ENCODE measurements at places on chromosomes 4 and X. TPM values are rescaled to one million over a fixed set of nuclear protein-coding genes. Genes with fewer than 3 reads are reported as not detected.
A peak's percentile ranks its signal among the peaks of the same experiment; 100 is the strongest.

DNA sequence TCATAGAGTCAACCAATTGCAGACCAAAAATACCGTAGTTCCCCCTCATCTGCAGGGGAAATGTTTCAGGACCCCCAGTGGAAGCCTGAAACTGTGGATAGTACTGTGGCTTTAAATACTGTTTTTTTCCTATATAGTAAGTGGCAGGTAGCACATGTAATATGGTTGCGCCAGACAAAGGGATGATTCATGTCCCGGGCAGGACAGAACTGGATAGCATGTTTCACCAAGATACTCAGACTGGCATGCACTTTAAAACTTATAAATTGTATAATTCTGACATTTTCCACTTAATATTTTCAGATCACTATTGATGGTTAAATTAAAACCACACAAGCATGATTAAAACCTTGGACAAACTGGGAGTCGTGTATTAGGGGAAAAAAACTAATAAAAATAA lies 276.3 kb upstream of the AGA start:
- no peak for DNase-seq

- DNase-seq: no peak
Measured at GRCh38 chr4:147366164-147366563, 114.7 kb upstream of the EDNRA start.

DNA sequence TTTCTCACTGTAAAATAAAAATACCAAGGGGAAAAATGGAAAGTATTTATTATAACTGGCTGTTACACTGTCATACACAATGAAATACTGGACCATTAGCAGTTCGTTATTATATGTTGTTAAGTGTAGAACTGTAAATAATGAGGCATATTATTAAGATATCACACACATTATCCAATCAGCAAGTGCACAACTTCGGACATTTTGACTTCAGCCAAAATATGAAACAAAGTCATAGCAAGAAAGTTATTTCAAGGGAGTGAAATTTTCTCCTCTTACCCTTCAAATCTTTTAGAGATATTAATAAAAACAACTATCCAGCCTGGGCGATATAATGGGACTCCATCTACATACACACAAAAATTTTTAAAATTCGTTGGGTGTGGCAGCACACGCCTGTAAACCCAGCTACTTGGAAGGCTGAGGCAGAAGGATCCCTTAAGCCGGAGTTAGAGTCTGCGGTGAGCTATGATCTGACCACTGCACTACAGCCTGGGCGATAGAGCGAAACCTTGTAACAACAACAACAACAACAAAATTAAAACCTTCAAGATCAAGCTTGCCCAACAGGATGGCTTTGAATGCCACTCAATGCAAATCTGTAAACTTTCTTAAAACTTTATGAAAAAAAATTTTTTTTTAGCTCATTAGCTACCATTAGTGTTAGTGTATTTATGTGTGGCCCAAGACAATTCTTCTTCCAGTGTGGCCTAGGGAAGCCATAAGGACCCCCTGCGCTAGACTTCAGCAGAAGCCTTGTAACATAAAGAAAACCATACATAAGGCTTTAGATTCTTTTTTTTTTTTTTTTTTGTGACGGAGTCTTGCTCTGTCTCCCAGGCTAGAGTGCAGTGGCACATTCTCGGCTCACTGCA lies 1.3 kb upstream of the CISD2 start:
- no peak for DNase-seq

DNA sequence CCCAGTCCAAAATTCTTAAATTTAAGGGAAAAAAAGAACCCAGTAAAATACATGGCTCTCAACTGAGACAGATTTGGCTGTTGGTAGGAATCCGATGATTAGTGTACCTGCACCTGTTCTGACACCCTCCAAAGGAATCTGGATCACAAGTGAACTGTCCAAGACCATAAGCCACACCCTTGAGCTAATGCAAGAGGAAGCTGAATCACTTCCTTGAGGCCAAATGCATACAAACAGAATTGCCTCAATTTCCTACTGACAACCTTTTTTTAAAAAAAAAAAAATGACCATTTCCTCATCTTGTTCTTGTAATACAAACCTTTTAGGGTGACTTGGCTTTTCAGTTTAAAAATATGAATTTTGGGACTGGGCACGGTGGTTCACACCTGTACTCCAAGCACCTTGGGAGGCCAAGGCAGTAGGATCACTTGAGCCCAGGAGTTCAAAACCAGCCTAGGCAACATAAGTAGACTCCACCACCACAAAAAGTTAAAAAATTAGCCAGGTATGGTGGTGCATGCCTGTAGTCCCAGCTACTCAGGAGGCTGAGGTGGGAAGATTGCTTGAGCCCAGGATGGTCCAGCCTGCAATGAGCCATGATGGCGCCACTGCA lies 10.7 kb upstream of the FBXL5 start:
- no peak for DNase-seq

DNA sequence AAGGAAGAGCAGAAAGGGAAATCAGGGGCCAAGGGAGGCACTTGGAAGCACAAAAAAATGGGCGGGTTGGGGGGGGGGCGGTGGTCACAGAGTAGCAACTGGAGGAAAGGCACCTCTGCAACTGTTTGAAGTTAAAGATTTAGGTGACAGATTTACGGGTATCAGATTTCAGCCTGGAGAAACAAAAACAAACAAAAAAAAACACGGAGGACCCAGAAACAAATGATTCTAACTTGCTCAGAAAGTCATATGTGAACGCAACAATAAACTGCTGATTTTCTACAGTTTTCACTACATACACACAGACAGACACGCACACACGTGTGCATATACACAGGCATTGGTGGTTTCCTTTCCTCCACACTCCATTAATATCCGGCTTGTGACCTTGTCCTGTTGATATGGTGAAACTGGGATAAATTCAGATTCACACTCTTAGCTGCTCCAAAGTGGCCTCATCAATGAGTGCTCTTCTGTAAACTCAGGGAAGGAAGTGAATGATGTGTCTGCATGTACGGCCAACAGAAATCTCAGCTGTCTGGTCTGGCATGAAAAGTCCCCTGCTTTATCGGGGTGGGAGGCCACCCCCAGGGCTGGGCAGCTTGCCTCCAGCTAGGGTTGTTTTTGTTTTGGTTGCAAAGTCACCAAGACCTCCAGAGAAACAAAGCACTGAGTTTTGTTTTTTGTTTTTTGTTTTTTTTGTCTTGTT lies 54.3 kb downstream of the CHST7 start:
- DNase-seq: no peak

DNA sequence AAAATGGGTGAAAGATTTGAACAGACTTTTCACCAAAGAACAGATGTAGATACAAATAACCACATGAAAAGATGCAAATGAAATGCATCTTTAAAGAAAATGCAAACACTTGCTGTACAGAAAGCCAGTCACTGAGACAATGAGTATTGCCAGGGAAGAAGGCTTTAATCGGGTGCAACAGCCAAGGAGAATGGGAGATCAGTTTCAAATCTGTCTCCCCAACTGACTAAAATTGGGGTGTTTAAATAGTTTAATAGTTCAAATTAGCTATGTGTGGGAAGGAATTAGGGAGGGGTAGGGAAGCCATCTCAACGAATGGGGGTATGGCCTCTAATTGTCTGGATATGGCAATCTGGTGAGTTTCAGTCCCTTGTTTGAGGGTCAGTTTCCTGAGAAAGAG lies 295.4 kb downstream of the PTTG2 start:
- no peak for DNase-seq

GRCh38 chr4:139556724-139557555 lies 921 bp upstream of the SETD7 start:
- DNase-seq: peak; percentile 92

DNA sequence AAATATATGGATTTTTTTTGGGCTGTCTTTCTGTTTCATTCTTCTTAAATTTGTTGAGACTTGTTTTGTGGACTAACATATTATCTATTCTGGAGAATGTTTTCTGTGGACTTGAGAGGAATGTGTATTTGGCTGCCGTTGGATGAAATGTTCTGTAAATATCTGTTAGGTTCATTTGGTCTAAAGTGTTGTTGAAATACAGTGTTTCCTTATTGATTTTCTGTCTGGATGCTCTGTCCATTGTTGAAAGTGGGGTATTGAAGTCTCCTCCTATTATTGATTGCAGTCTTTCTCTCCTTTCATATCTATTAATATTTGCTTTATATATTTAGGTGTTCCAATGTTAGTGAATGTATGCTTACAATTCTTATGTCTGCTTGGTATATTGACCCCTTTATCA lies 431.8 kb downstream of the RAPGEF2 start:
- DNase-seq: no peak

- DNase-seq: no peak
Measured at GRCh38 chr4:43853565-43854264, 594.9 kb downstream of the KCTD8 start.

DNA sequence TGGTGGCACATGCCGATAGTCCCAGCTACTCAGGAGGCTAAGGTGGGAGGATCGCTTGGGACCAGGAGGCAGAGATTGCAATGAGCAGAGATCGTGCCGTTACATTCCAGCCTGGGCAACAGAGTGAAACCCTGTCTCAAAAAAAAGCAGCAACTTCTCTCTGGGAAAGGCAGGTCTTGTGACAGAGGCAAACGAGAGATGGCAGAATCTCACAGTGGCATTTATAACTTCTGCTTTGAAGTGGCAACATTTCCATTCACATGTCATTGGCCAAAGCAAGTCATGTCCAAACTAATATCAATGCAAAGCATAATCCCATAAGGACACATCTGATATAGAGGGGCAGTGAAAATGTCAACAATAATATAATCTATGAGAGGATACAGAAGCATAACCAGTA lies 79.8 kb downstream of the PPEF2 start:
- no peak for DNase-seq

DNA sequence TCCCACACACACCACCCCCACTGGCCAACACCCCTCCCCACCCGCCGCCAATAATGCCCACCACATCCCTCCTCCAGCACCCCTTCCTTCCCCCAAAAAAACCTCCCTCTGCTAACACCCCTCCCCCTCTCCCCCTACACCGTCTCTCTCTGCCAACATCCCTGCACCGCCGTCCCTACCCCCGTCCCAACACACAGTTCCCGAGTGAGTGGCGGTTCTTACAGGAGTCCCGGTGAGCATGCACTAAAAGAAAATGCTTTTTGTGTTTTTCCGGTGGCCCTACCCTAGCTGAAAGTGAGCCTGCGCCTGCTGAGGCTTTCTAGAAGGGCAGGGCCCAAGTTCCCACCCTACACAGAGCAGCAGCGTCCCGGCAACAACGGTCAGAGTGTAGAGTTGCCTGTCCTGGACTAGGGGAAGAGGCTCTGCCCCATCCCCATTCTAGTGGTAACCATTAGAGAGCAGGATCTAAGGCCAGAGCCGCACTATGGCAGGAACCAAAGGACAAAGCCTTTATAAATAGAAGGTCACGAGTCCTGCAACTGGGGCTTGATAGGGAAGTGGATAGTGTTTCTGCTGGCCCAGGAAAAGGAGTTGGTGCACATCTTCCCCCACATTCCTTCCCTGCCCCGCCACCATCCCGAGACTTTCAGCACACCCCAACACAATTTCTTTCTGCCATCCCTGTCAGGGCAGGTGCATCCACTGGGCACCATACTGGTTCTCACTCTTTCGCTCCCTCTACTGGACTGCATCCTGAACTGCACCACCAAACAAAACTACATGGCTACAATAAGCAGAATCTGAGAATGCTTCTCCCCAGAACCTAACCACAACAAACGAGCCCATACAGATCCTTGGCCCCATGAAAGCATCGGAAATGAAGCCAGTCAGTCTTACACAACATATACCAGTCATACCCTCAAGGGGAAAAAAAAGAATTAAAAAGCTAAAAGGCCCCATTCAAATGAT lies 78.1 kb upstream of the PAGE3 start:
- DNase-seq: no peak

DNA sequence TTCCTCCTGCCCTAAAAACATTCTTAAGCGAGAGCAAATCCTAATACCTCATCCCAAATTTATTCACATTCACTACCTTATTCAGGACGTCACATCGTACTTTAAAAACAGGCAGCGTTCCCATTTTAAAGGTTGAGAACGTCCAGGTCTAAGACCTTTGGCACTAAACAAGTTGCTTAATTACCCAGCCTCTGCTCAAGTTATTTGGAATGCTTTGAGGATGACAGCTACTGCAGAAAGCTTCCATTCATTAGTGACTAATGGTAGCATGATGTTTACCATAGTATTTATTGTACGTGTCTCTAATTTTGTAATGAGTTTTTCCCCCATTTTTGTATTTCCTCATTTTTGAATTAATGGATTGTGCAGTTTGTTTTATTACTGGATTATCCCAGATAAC lies 1.5 kb downstream of the USP38 start:
- no peak for DNase-seq

- DNase-seq: peak; percentile 35
Measured at GRCh38 chrX:37905436-37906147, 58.2 kb upstream of the DYNLT3 start.

DNA sequence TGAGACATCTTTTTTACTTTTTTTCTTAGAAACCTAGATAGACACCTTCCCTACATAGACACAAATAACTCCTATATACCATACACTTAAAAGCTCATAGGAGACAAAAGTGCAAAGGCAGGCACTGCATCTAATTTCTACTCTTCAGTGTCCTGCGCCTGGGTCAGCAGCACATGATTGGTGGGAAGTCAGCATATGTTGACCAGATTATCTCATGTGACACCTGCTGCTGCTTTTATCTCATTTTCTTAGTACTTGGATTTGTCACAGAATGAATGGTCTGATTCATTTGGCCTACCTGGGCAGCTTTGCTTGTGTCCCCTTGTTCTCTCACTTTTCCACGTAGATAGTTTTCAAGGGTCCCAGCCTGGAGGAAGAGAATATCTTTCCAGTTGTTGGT lies 24.9 kb upstream of the LNX1 start:
- DNase-seq: no peak

DNA sequence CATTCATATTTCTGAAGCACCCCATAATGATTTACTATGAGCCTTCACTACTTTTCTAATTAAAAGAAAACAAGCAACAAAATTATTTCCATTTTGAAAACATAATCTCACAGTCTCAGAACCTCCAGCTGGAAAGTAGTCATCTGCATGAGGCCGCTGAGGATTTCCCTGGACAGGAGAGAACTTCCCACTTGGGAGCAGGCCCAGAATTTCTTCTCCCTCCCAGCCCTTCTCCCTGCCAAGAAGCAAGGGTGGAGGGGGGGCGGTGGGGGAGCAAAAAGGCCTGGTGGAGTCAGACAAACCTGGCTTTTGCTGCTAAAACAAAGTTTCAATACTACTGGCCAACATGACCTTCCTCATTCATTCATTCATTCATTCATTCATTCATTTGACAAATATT lies 167.3 kb downstream of the PJA1 start:
- DNase-seq: no peak

GRCh38 chr4:95387719-95388118 lies 161.1 kb downstream of the UNC5C start:
- DNase-seq: no peak

GRCh38 chrX:40385682-40386081 lies 195.1 kb upstream of the ATP6AP2 start:
- no peak for DNase-seq

GRCh38 chrX:87409113-87409841 lies 108.3 kb upstream of the KLHL4 start:
- no peak for DNase-seq

REPS2 gene
- 3.6 TPM for total RNA-seq

GABRB1 gene
- not detected for total RNA-seq

WAS gene
- 7.1 TPM for total RNA-seq

MAMLD1 gene
- 0.70 TPM for total RNA-seq

SHROOM3 gene
- total RNA-seq: 380 TPM

NEIL3 gene
- total RNA-seq: 0.76 TPM

GYG2 gene
- total RNA-seq: 3.3 TPM

OTUD6A gene
- total RNA-seq: not detected

All from Peyer's patch (tissue), 4 donors.